Activated CD8-positive, alpha-beta memory T cell treated with anti-CD3 and anti-CD28 coated beads for 1 hour (primary cell): ENCODE measurements at places on chromosomes 7 and 10.

DNA sequence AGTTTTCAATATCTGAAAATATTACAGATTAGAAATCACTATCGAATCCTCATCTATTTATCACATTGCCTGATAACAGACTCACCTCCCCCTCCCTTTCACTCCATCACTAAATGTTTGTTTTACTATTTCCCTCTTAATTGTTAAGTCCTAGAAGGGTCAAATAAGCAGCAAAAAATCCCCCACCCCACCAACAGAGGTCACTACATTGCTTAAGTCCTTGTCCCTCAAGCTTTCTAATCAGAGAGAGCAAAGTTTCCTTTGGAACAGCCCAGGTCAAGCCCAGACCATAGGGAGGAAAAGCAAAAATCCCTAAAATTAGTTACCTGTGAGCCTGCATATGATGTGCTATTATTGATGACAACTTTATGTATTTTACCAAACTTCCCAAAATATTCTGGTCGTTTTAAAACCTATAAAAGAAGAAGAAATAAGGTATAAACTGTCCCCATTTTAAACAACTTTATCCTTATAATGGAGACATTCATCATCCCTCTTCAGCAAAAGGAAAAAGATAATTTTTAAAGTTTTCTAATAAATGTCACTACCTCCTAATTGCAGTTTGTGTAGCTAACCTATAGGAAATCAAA lies 95.0 kb downstream of the CNOT4 start:
- no peak for DNase-seq

- no peak for DNase-seq
Measured at GRCh38 chr10:2866569-2866968, 200.8 kb upstream of the PFKP start.

DNA sequence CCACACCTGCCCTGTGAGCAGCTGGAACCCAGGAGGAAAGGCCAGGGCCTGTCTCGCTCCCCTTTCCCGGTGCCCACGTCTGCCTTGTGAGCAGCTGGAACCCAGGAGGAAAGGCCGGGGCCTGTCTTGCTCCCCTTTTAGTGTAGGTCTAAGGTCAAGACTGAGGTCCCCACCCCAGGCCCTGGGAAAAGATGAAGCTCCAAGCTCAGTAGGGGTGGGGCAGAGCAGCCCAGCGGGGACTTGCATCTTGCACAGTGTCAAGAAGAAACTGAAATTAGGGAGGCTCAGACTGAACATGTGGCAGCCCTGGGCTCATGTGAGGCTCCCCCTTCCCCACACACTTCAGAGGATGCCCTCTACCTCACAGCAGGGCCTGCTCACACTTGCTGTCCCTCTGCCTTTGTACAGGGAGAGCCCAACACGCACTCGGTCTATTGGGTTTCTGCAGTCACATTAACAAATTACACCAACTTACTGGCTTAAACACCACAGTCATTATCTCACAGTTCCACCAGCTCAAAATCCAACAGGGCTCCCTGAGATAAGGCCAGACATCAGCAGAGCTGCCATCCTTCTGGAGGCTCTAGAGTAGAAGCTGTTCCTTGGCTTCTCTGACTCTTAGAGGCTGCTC lies 12.4 kb downstream of the POLL start:
- DNase-seq: no peak

- no peak for DNase-seq
Measured at GRCh38 chr7:142812437-142813215, 41.9 kb downstream of the PRSS2 start.

GRCh38 chr7:25495342-25496250 lies 267.3 kb upstream of the NPVF start:
- DNase-seq: no peak

- DNase-seq: no peak
Measured at GRCh38 chr7:4073052-4073451, 609.0 kb upstream of the FOXK1 start.
